ENCODE measurements at places on chromosomes 13 and 19.

- DNase-seq = no peak
Measured at GRCh38 chr19:51462276-51462675, 4.0 kb upstream of the SIGLEC8 start.

- no peak for DNase-seq
Measured at GRCh38 chr19:5126498-5127223, 157.7 kb downstream of the KDM4B start.

DNA sequence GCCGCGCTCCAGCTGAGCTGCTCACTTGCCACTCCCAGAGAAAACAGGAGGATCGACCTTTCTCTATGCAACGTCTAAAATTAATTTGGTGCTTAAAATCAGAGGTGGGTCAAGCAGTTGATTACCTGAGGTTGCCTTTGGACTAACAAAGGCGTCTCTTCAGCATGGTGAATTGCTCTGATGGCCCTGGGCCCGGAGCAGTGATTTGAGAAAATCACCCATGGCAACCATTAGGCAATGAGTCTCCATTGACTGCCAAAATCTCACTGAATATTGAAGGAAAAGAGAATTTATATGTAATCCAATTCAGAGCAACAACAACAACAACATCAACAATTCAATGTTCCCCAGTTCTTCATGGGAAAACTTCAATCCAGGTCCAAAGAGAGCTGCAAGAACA lies 61.8 kb downstream of the IRS2 start:
- no peak for DNase-seq

DNA sequence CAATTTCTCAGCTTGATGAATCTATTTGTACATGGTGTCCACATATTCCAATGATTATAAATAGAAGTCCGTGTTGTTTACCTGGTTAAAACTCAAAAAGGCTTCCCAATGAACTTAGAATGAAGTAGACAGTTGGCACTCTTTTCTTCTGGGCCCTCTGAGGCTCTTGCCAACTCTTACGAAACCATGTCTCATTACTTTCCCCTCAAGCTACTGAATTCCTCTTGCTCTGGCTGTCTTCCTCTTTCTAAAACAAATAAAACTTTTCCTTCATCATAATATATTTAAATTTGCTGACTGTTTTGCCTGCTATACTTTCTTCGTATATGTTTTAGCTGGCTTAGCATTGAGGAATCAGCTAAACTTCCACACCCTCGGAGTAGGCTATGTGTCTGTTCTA lies 139.7 kb downstream of the SLITRK6 start:
- DNase-seq = no peak

All from BE2C (cell line).